Astrocyte (in vitro differentiated cells and primary cell): ENCODE measurements at places on chromosomes 7 and 10. TPM values are rescaled to one million over a fixed set of nuclear protein-coding genes. Genes with fewer than 3 reads are reported as not detected.

The CTAGE4 gene
- 0.99 and 1.4 TPM in 2 replicates for total RNA-seq

- H3K36me3 ChIP-seq: no peaks in the 10 kb centered on the region
- H3K4me1 ChIP-seq: no peaks in the 10 kb centered on the region
- no peak for DNase-seq
- H3K27ac ChIP-seq: no peak overlapping the region
- no peaks in the 10 kb centered on the region for H3K27me3 ChIP-seq
Observed at GRCh38 chr7:107499731-107500130, 29.9 kb downstream of the GPR22 start.

The PRSS2 gene
- total RNA-seq: not detected in 2 replicates

The ABCB1 gene
- 0.79 and 1.8 TPM in 2 replicates for total RNA-seq

DNA sequence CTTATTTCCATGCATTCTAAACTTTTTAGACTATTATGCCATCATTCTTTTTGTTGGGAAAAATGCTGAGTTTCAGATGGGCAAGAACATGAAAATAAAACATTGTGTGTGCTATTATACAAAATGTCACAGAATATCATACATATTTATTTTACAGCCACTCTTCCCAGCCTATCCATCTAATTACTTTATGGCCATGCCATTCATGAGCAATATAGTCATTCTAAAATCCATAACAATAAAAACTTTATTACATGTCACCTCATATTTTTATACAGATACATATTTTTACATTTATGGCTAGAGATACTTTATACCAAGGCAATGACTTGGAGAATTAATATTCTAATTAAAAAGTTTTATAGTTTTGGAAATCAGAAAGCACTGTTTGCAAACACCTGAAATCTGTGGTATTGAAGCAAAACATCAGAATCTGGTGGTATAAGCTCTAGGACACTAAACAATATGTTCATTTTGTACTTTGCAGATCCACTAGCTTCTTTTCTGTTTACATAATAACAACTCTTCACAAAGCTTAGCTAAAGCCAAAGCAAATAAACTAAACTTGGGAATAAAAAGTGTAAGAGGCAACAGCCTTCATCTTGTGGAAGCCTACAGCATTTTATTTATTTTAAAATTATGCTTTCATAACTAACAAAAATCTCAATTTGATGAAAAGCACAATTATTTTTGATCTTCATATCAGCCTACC, 210.1 kb downstream of the RNLS start:
- no peaks in the 10 kb centered on the region for H3K27me3 ChIP-seq
- H3K36me3 ChIP-seq: no peaks in the 10 kb centered on the region
- no peak overlapping the region for H3K27ac ChIP-seq

The MRC1 gene
- 0.05 and 0.07 TPM in 2 replicates for total RNA-seq

- no peaks in the 10 kb centered on the region for H3K27me3 ChIP-seq
- peak overlapping the region; percentile 0 for H3K27ac ChIP-seq
- H3K4me1 ChIP-seq: no peaks in the 10 kb centered on the region
- H3K36me3 ChIP-seq: peaks cover 24% of the 10 kb centered on the region
- H3K4me3 ChIP-seq: no peak overlapping the region
- peak; percentile 88 for DNase-seq
Observed at GRCh38 chr10:1036341-1036791, 10.7 kb upstream of the IDI2 start.

The PRLHR gene
- not detected in 2 replicates for total RNA-seq
